GM10248 (cell line): ENCODE measurements at places on chromosomes 12 and 14.
A peak's percentile ranks its signal among the peaks of the same experiment; 100 is the strongest.

GRCh38 chr12:19755136-19755535 is 315.8 kb downstream of the AEBP2 start:
- no peak for DNase-seq

GRCh38 chr12:109102491-109102890 is 5.1 kb downstream of the UNG start:
- no peak for DNase-seq

DNA sequence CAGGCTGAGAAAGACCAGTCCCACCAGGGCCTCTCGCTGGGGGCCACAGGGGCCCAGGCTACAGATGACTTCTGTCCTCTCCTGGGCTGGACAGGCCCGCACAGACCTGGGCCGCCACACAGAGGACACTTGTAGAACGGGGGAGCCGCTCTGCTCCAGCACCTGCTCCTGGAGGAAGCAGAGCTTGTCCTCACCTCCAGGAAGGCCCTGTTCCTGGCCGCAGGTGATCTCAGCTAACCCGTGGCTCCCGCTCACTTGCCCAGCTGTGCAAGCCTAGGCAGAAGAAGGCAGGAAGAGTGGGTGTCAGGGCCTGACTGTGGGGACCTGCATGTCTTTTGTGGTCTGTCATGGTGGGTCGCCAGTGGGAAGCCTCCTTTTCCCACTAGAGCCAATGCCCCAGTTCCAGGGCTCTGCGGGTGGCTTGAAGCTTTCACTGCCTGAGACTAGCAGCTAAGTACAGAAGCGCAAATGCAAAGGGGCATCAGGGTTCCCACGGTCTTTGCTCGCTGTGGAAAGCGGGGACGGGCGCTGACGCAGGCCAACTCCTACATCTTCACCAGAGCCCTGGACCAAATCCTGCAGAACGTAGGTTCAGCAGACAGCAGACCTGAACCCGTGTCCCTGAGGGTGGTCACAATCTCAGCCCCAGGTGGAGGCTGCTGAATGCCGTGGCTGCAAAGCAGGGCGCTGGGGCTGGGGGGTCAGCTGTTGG is 8.8 kb upstream of the CEP170B start:
- DNase-seq, result no peak

DNA sequence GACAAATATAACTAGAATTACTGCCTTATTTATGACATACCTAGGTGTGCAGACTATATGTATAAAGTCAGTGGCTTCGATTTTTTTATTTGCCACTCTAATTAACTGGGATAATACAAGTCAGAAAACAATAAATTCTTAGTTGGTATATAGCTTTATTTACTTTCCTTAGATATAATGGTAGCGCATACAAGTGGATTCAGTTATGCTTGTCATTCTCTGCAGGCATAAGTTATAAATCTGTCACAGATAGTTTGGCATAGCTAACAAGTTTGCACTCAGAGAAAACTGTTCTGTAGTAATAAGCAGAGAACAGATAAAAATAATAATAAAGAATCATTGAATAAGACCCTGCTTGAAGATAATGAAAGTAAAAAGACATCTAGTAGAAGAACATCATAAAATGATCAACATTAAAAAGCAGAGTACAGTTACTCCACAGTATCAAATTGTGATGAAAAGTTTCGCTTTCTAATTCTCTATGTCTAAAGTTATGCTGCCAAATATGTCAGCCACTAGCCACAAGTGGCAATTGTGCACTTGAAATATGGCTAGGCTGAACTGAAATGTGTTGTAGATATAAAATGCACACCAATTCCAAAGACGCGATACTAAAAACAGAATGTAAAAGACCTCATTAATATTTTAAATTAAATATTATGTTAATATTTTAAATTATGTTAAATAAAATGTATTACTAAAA is 224.1 kb downstream of the SLC25A21 start:
- no peak for DNase-seq

- no peak for DNase-seq
These were observed 31.3 kb downstream of the MMAB start for GRCh38 chr12:109542014-109542413.

DNA sequence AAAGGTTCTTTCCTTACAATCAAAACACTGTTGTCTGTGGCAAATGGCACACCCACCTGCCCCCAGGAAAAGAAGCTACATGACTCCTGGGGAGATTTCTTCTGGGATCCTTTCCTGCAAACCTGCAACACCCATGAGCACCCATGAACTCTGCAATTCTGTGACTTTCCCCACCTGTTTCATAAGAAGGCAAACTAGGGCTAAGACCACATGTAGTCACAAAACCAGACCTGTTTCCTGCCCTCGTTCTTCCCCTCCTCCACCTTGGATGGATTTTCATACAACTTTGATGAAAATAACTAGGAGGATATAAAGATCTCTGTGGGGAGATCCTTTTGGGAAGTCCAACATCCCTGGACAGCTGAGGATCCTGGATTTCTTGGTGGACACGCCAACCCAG is 1084.7 kb downstream of the BCL11B start:
- DNase-seq, result no peak

DNA sequence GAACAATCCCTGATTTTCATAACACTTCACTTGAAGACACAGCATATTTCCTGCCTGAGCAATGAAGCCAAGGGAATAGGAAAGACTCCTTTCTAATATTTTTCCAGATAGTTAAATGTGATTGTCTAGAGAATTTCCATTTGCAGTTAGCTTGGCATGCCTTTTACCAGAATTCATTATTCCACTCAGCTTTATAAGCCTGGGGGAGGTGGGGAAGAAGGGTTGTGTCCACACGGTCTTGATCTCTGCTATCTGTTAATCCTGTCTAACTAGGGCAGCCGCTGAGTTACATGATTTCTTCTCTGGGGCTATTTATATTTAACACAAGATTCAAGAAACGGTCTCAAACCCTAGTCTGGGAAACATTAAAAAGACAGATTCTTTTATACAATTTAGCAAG is 146.6 kb upstream of the FSCB start:
- no peak for DNase-seq

DNA sequence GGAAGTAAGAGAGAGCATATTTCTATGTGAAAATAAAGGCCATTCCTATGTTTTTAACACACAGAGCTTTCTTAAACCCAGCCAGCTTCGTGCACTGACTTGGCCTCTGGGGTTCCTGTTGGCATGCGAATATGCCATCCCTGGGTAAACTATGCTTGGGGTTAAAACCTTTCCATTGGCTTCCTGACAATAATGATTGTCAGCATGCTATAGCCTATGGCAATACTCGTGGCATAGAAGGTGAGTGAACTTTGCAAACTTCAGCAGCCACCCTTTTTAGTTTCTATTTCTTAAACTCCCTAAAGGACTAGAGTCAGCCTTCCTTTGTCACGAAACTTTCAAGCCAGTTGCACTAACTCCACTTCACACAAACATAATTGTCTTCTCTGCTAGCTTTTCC is 148.4 kb upstream of the RGS6 start:
- no peak for DNase-seq

GRCh38 chr14:44910821-44911220 is 50.9 kb downstream of the KLHL28 start:
- DNase-seq, result no peak

- no peak for DNase-seq
These were observed 58.4 kb downstream of the IGF1 start for GRCh38 chr12:102421802-102422583.

DNA sequence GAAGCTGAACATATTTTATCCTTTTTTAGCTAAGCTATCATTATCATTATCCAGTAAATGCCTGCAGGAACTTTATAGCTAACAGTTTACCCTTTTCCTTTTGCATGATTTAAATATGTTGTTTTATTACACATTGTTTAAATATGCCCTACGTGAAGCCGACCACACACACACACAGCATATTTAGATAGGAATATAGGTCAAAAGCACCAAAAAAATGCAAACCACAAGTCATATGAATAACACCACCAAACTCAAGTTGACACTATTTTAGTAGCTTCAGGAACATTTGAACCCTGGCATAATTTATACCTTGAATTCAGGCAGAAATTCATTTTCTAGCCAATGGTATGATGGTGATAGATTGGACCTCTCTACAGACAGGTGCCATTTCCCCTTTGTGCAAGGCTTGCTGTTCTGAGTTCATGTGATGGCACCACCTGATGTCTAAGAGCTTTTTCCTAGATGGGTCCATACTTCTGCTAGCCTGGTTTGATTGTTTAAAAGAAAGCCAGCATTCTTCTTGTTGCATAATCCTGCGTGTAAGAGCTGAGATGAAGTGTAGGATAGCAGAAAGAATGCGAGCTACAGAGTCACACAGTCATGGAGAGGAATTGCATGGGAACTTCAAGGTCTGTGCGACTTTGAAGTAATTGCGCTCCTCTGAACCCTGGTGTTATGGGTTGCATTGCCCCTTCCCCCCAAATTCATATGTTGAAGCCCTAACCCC is 454.8 kb upstream of the SOX5 start:
- no peak for DNase-seq

- DNase-seq, result no peak
These were observed 34.4 kb downstream of the BTG1 start for GRCh38 chr12:92111256-92111655.

- DNase-seq, result no peak
These were observed 7.1 kb downstream of the RACGAP1 start for GRCh38 chr12:50018154-50018553.

DNA sequence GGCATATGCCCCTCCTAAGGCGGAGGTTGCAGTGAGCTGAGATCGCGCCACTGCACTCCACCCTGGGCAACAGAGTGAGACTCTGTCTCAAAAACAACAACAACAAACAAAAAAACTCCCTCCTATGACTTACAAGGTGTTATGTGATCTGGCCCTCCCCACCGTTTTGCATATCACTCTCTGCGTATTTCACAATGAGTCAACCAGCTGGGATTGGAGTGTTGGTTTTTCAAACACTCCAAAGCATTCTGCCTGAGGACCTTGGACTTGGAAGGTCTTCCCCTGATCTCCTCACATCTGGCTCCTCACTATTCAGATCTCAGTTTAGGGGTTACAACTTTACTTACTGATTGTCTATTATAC is 14.0 kb downstream of the MANSC1 start:
- DNase-seq, result peak; percentile 55

DNA sequence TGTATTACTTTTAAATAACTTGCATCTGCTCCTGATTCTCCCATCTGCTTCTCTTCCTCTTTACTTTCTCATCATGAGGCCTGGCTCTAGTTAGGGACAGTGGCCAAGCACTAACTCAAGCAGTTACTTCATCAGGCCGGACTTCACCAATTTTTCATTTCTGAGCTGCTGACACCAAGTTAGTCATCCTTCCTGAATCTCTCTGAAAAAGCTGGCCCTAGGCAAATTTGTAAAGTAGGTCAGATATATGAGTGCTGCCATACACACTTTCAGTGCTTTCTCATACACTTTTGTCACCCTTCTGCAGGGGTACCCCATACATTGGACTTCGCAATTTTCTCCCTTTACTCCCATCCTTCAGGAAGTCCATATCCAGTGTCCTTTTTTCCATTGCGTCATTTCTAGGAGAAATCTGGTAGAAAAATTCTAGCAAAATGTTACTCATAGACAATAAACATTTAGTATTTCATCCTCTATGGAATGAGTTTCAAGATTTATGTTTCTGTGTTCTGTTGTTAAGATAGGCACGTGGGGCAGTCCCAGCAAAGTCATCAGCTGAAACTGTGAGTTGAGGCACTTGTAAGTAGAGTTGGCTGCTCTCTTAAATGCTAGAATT is 276.8 kb upstream of the TMPO start:
- no peak for DNase-seq

DNA sequence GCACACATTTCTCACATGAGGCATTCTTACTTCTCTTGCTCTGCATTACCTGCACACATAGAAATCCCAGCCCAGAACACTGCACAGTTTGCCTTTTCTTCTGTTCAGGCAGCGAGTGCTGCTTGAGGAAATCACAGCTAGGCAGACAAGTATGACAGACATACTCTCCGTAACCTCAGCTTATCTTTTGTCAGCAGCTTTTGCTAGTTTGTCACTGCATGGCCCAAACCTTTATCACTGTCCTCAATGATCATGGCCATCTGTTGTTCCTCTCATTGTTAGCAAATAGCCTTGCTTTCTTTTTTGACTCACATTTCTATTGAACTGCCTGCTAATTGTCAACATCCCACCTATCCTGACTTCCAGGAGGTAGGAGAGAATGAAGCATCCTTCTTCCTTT is 5.3 kb downstream of the ZNF10 start:
- DNase-seq, result no peak

GRCh38 chr12:68587448-68587873 is 23.2 kb upstream of the RAP1B start:
- DNase-seq, result peak; percentile 62

DNA sequence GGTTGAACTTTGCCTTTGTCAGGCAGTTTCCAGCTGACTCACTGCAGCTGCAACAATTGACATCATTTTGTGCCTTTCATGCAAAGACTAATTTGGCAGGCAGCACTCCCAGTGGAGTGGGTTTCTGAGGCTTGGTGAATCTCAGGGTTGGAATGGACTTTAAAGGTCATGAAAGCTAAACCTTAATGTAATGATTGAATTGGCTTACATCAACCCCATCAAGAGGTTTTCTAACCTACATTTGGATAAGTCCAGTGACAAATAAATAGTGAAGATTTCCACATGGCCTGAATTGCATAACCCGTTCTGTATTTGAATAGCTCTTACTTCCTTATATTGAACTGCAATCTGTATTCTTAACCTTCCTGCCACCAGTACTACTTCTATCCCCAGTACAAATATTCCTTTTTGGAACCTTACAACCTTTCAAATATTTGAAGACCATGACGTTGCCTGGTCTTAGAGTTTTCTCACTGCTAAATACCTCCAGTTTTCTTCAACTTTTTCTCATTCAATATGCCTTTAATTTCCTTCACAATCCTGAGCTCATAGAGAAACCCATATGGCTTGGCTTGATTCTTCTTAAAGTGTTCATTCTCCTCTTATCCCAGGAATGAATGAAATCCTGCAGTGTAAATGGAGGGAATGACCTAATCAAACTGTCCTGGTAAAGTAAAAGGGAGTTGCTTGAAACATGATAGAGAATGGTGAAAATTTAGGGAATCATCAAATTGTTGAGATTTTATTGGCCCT is 168.1 kb upstream of the NOVA1 start:
- DNase-seq, result no peak

DNA sequence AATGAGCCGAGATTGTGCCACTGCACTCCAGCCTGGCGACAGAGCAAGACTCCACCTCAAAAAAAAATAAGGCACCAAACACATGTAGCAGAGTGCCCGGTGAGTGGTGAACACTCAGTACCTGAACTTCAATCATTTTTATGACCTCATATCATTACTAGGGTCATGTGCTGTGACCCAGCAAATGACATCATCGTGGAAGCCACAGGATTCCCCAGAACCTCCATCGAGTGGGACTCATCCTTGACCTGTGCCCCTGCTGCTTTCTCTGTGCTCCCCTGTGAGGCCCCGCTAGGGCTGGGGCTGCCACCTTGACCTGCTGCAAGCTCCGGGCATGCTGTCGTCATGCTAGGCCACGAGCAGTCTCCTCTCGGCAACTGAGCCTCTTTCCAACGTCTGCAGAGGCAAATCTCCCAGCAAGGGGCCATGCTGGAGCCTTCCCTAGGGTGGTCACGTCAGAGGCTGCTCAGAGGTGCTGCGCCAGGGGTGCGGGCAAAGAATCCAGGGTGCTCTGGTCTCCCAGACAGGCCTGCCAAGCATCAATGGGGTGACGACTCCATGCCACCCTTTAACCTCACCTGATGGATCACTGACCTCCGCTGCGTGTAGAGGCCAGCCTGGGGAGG is 18.5 kb downstream of the GLTP start:
- DNase-seq, result no peak
